Stimulated activated CD8-positive, alpha-beta memory T cell treated with anti-CD3 and anti-CD28 coated beads, Interleukin-15, amount 100 ng/mL, for 48 hours (primary cell): ENCODE measurements at places on chromosomes 16 and 17.

DNA sequence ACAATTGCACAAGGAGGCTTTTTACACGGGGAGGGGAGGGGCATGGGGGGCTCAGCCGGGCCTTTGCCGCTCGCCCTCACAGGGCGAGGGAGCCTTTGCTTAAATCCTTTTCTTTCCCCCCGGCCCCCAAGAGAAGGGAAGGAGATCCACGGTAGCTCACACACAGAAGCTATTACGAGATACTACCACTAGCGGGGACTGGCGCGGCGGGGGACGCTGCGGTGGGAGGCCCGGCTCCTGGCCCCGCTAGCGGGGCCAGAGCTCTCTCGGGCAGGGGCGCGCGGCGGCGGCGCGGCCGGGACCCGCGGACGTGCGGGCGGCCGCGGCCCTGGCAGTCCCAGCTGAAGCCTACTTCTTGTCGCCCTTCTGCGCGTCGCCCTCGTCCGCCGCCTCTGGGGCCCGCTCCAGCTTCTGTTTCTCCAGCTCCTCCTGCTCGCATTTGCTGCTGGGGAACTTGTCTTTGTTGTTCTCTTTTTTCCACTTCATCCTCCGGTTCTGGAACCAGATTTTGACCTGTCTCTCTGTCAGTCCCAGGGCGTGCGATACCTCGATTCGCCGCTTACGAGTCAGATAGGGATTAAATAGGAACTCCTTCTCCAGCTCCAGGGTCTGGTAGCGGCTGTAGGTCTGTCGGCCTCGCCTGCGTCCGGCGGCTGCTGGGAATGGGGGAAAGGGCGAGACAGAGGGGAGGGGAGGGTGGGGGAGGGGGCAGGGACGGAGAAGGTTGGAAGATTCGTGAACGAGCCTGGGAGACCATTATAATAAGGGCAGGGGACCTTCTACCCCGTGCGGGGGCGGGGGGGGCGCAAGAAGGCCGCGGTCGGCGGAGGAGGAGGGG, 2.0 kb downstream of the HOXB8 start:
- DNase-seq = no peak

DNA sequence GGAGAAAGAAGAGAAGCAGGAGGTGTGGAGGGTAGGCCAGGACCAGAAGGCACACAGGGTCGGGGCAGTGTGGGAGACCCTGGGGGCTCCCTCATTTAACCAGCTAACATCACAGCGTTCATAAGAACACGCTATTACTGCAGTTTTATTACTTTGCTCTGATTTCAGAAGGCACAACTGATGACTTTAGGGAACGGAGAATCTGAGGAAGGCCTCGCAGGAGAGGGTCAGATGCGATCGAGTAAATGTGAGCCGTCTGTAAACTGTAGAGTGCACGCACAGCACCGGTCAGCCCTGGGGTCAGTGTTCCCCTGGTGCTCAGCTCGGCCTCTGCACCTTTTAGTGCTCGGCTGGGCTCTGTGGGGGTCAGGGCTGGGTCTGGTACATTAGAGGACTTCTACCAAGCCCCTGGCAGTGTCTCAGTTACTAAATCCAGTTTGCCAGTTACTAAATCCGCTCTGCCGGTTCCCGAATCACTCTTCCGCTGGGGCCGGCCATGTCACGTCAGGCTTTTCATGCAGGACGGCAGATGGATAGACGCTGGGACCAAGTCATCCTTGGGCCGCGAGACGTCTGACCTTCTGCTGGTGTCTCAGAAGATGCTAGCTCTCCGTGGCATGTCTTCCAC, 325.9 kb downstream of the SEC14L1 start:
- no peak for DNase-seq

- DNase-seq = no peak
These were observed 4.4 kb upstream of the FOXJ1 start for GRCh38 chr17:76145231-76146052.

DNA sequence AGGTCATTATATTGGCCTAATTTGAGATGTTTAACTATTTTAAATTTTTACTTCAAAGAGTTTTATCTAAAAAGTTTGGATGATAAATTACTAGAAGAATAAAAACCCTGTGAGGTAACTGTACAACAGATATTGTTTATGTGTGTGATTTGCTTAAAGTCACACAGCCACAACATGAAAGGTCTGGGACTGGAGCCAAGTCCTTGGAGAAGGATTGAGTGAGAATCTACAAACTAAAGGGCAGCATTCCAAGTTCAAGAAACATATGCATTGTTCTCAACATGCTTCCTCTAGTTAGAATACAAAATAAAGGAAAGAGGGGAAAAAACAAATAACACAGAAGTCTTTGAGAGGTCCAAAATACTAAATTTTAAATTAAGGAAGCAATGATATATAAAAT, 131.5 kb upstream of the MON1B start:
- DNase-seq = no peak

DNA sequence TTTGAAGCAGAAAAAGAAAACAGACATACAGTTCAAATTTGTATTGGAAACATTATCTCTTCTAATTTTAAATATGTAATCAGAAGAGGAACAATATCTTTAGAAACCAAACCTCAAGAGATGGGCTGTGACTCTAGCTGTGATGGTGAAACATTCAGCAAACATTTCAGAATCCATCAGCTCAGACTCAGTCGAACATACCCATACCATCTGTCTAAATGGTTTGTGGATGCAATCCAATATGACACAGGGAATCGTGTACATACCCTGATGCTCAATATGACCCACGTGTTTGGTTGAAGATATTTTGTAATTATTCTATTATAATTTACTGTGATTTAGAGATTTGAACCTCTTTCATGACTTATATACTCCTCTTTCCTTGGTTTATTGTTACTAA, 665.2 kb upstream of the CDH8 start:
- no peak for DNase-seq

- no peak for DNase-seq
These were observed 259.6 kb downstream of the ZFHX3 start for GRCh38 chr16:72788269-72788809.

DNA sequence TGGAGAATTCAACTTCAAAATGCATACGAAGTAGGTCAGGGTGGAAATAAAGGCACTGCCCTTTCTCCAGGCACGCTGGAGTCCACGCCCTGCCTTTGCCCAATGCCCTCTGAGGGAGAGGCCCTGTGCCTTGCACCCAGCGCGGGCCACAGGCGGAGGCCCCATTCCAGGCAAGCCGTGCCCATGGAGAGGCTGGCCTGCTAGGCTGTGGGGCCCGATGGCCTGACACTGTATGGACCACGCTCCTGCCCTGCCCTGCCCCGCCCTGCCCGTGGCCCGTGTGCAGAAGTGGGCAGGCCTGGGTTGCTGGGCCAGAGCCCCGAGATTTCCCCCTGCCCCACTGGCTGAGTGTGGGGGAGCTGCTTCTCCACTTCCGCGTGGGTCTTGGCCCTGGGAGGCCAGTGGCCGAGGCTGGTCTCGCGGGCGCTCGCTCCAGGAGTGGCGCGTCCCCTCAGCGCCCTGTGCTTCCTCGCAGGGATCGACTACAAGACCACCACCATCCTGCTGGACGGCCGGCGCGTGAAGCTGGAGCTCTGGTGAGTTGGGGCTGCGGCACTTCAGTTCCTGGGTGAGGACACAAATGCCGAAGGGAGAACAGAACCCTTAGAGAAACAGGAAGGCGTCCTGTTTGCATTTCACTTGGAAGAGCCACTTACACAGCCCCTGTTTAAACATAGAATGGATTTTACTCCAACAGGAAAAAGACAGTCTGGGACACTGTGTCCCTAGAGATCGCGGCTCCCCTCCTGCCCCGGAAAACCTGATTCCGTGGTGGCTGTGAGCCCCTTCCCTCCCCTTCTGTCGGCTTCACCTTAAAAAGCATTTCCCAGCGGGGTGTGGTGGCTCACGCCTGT, 13.8 kb upstream of the WFIKKN1 start:
- DNase-seq = no peak

GRCh38 chr17:68853439-68853838, 101.8 kb downstream of the ABCA8 start:
- DNase-seq = no peak

- no peak for DNase-seq
These were observed 19.2 kb downstream of the GJD3 start for GRCh38 chr17:40345161-40345993.

GRCh38 chr16:9854675-9855074, 327.6 kb downstream of the GRIN2A start:
- DNase-seq = no peak

DNA sequence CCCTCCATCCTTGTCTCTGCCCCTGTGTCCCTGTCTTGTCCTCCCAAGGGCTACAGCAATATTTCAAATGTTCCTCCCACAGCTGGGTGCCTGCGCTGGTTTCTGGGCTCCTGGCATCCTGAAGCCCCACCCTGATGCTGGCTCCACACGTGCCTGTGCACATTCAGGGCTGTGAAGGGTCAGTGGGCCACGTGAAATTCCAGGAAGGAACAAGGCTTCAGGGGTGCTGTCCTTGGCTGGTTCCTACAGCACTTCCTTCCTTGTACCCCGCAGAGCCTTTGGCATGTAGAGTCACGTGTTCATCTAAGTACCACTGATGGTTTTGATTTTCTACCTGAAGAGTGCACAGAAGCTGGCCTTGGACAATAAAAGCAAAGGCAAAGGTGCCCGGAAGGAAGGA, 57.7 kb upstream of the NLK start:
- no peak for DNase-seq

DNA sequence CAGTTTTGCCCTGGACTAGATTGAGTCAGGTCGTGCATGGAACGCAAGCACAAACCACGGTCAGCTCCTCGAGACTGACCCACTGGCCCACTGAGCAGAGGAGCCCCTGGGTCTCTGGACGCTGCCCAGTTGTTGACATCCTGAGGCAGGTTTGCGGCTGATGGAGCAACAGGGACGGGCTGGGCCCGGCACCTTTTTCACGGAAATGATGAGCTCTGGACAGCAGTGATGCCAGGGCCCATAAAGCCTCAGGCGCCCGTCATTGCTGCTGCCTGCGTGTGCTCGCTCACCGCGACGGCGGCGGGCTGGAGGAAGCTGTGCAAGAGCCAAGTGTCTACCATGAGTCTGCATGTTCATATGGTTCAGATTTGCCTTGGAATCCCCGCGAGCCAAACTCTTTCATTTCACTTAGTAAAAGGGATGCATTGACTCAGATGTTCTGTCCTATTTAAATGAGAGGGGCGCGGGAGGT, 30.8 kb upstream of the CRISPLD2 start:
- no peak for DNase-seq

- DNase-seq = no peak
These were observed 28.6 kb upstream of the WSB1 start for GRCh38 chr17:27265333-27265732.

- no peak for DNase-seq
These were observed 19.2 kb downstream of the ACTG1 start for GRCh38 chr17:81493198-81494038.

DNA sequence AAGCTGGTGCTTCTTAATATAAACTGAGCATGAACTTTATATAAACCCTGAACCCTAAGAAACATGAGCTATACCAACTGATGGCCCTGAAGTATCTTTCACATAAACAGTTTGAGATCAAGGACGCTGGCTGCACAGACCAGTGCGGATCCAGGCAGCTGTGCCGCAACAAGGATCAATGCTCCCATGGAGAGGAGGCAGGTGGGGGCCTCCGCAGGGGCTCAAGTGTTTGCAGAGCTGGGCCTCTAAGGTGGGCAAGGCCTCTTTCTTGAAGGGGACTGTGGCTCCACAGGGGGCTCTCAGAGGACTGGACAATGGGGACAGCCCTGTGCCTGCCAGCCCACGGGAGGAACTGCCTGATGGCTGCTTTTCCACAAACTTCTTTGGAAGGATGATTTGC, 46.0 kb downstream of the NDEL1 start:
- DNase-seq = no peak

GRCh38 chr16:3065069-3065741, at the start of gene IL32:
IL32 (plus strand) TSS chr16:3065640; CDS start chr16:3065812, 172 bp downstream.
- DNase-seq = peak; percentile 61

GRCh38 chr17:17514361-17514992, 18.3 kb upstream of the RASD1 start:
- DNase-seq = no peak

DNA sequence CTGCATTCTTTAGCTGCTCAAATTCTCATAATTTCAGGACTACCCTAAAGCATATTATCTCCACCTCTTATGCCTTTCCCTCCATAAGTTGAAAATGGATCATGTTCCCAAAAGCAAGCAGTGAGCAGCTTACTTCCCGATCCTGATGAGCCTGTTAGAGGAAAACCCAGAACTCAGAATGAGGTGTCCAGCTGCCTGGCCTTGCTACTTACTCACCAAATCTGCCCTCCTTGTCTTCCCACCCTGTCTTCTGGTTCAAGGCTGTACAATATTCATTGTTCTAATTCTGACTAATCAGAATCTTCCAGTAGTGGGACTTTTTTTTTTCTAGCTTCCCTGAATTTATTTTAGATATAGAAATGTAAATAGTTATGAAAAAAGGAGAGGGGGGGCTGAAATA, 10.8 kb downstream of the LYRM1 start:
- DNase-seq = no peak

- DNase-seq = peak; percentile 27
These were observed 27.1 kb downstream of the CDH13 start for GRCh38 chr16:82653550-82654511.

GRCh38 chr17:66459811-66460270, 157.4 kb downstream of the PRKCA start:
- DNase-seq = no peak

DNA sequence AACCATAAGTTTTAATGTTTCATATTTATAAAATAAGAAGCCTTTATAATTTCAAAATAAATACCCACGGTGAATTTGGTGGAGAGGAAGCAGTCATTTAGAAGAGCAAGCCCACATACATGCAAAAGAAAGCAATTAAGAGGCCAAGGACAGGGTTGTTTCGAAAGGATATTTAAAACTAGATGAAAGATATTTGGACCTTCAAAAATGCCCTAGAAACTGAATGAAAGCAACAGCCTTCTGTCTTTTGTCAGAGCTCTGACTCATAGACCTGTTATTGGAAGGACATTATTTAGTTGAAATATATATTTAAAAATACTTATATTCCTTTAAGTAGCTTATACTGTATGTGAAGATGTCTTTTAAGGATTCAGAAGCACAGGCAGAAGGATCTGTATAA, 8.6 kb upstream of the METTL9 start:
- DNase-seq = no peak
